ENCODE measurements at places on chromosomes 13 and 19.

DNA sequence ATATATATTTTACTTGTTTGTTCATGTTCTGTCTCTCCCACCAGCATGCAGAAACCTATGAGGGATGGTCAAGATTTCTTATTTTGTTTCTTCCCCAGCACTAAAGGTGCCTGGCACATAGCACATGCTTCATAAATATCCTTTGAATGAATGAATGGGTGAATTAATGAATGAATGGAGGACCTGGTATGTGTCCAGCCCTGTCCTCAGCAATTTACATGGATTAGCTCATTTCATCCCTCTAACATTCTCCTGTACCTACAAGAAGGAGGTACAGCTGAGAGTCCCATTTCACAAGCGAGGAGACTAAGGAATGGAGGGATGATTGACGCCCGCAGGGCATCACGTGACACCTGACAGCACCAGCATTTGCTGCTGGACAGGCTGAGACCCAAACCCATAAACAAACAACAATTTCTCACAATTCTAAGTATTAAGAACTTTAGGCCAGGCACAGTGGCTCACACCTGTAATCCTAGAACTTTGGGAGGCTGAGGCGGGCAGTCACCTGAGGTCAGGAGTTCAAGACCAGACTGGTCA, 6.8 kb upstream of the BCAT2 start:
- no peak for DNase-seq

DNA sequence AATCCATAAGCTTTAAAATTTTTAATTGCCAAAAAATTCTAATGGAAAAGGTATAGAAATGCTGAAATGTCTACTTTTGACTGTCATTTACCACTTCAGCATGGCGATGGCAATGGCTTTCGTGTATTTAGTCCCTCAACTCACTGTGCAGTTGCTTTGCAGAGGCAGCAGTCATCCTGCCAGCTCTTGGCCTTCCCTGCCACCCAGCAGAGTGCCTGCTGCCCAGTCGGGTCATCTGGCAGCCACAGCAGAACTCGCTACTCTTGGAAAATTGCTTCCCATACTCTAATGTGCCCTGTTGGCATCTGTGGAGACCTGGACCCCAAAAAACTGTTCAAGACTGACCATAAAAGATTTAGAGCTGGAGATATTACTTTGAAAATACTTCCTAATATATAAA, 383.2 kb downstream of the UQCRFS1 start:
- no peak for DNase-seq

GRCh38 chr13:95260031-95260525, 41.2 kb downstream of the ABCC4 start:
- DNase-seq: no peak

DNA sequence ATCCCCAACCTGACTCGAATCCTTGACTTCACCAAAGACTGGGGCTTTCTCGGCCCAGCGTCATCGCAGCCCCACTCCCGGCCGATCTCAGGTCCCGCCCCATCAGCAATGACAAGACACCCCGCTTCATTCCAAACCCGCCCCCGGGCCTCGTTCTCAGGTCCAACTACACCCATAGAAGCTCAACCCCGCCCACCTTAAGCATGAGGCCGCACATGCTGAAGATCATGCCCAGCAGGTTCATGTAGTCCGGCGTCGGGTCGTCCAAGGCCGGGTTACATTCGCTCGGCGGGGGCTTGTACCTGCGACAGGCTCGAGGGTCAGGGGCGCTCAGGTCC, 2.3 kb downstream of the WDR83 start:
- no peak for DNase-seq

All from islet precursor cell (in vitro differentiated cells).